ENCODE measurements at places on chromosomes 3 and 15.
A peak's percentile ranks its signal among the peaks of the same experiment; 100 is the strongest.

DNA sequence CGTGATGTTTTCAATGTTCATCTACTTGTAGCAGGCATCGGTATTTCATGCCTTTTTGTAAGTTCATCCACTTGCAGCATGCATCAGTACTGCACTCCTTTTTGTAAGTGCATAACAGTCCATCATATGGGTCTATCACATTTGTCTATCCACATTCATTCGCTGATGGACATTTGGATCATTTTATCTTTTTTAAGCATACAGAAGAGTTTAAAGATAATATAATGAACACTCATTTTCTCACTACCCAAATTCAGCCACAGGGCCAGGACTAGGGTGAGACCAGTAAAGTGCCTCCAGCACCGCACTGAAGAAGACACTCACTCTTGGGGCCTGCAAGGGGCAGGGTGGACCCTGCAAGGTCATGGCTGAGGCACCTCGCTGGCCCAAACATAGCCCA lies 309.6 kb downstream of the UACA start:
- DNase-seq = no peak

DNA sequence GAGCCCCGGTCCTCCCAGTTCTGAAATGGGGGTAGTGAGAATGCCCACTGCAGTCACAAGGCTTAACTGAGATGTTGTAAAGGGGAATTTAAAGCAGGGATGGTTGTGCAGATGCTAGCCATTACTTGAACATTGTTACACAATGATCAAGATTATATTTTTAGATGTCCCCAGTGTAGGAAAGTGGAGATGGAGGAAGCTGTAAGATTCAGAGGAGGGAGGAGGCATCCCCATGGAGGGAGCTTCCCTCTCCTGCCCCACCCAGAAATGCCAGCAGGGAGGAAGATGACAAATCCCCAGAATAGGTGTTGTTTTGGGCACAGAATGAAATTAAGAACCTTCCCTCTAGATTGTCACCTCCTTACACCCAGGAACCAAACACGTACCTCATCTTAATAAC lies 46.1 kb downstream of the EFCAB12 start:
- DNase-seq = no peak

DNA sequence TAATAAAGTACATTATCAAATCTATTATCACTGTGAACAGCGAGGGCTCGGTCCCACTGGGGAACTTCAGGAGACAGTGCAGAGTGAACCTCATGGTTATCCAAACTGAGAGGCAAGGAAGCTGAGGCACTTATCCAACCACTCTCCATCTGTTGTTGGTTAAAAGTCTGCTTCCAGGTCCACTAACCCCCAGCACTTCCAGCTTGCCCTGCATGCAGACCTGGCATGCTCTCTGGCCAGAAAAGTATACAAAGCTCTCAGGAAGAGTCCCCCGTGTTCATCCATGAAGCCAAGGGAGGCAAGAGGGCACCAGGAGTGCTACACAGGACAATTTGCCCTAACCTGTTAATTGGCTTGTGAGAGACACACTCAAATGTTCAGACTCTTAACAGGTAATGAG lies 36.0 kb downstream of the FBN1 start:
- no peak for DNase-seq

DNA sequence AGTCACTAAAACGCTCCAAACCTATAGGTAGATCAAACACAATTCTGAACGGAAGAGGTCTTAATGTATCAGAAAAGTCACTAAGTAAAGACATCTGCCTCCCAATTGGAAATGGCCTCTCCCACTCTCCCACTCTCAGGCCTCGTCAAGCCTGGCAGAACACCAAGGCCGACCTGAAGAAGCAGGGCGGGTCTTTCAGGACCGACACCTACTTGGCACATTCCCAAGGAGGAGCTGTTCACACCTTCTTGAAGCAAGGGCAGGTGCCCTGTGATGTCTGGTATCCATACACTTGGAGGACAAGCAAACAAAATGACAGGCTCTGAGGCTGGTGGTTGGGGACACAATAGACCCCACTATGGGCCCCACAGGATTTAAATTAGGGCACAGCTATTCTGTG lies 30.0 kb downstream of the XXYLT1 start:
- no peak for DNase-seq

DNA sequence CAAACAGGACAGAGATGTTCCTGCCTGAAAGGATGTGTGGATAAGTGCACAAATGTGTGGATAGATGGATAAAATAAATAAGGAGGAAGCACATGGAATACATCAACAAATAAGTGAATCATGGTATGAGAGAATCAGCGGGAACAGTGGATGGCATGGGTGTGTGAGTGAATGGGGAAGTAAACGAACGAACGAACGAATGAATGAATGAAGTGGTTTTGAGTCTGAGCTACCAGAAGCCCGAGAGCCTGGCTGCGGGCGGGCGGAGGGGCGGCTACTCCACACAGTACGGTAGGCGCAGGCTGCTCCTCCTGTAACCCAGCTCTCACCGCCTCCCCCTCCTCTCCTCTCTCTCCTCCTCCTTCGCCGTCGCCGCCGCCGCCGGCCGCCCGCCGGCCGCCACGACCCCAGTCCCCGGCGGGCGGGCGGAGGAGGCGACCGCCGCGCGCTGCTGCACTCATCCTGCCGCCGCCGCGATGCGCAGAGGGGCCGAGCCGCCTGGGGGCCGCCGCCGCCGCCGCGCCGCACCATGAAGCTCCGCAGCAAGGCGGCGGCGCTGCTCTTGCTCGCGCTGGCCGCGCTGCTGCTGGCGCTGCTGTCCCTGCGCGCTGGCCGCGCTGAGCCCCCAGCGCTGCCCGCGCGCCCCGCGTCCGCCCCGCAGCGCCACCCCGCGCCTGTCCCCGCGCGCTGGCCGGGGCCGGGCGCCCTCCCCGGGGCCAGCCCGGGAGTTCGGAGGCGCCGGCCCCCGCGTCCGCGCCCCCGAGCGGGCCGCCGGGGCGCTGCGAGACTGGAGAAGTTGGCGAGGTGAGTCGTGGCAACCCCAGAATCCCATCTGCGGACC lies at the start of gene GXYLT2:
GXYLT2 (plus strand) TSS at position 342 of the 841 bp plus-strand sequence; CDS start at position 530, 188 bp downstream.
- DNase-seq = peak; percentile 66

DNA sequence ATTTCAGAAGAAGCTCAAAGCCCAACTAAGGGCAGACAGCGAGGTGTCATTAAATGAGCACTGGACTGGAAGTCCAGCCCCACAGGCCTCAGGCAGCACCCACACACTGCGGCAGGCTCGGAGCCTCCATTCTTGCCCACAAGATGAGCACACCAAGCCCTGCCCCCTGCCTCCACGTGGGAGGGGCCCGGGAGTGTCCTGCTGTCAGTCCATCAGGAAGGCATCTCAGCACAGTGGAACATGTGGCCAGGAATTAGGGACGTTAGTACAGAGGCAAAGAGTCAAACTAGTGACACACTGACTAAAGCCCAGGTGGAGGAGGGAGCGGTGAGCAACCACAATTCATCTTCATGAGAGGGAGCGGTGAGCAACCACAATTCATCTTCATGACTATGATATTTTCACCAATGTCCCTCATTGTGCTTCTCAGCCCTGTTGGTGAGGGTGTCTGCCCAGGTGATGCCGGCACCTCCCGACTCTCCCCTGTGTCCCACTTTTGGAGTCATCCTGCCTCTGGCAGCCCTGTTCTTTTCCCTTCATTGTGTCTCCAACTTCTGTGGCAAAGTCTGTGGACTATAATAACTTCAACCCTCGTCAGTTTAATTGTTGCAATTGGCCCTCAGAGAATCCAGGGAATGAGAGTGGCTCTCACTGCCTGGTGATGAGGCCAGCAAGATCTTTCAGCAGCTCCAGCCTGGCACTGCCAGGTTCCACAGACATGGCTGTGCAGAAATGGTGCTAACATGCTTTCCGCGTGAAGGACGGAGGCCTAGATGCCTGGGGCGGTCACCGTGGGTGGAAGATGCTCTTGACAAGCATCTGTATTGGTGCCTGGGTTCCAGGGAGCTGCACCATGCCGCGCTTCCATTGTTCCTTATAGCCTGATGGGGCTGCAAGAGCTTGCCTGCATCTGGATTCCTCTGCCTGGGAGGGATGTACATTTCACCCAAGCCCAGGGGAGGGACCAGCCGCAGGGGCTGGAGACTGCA lies 23.1 kb upstream of the SKOR1 start:
- DNase-seq = no peak

DNA sequence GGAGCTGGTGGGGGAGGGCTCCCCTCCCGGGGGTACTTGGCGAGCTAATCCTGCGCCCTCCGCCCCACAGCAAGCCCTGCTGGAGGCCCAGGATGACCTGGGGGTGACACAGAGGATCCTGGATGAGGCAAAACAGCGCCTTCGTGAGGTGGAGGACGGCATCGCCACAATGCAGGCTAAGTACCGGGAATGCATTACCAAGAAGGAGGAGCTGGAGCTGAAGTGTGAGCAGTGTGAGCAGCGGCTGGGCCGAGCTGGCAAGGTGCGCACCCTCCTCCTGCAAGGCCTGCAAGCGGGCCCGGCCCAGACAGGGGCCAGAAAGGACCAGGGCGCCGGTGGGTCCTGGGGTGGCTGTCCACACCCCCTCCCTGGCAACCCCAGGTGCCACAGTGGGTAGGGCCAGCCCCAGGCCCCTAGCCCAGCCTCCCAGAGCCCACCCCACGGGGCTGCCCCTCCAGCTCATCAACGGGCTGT lies 56.5 kb downstream of the SEMA3G start:
- no peak for DNase-seq

GRCh38 chr3:9302425-9303181 lies 53.2 kb upstream of the SRGAP3 start:
- peak; percentile 64 for DNase-seq

- no peak for DNase-seq
These were observed 140.5 kb upstream of the MLF1 start for GRCh38 chr3:158430448-158430847.

GRCh38 chr3:15205934-15206661 lies at the start of gene CAPN7:
Gene CAPN7 (plus strand): TSS chr3:15206246. CDS start chr3:15206496, 250 bp downstream.
- DNase-seq = peak; percentile 91

DNA sequence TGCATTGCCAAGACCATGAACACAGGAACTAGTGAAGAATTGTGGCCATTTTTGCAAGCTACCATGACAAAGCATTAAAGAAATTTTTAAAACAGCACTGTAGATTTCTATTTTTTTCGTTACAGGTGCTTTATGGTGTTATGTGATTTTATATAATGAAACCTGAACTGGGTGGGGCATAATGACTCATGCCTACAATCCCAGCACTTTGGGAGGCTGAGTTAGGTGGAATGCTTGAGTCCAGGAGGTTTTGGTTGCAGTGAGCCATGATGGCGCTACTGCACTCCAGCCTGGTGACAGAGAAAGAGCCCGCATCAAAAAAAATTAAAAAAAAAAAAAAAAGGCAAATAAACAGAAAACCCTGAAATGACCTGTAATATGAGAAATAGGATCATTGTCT lies 846.7 kb downstream of the EPHA3 start:
- no peak for DNase-seq

DNA sequence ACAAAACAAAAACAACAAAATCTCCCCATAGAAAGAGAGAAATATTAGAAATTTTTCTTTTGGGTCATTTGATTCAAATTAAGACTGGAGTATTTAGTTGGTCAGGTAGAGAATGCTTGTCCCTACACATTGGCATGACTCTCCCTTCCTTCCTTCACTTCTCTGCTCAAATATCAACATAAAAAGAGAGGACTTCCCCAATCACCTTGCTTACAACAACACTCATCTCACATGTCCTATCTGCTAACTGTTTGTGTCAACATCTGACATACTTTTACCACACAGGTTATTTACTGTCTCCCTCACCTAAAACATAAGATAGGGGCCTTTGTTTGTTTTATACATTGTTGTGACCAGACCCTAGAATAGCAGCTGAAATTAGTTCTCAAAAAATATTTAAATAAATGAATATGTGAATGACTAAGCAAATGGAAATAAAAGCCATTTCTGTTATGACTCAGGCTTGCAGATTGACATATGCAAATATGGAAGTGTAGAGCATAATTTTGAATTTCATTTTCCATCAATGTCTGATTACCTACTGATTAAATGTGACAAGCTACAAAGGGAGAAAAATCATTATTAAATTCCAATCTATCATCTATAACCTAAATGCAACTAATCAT lies 304.8 kb downstream of the CTNNB1 start:
- DNase-seq = no peak
